Hematopoietic multipotent progenitor cell treated with erythropoietin and hydrocortisone succinate and interleukin-3 and kit ligand, for 6 days (in vitro differentiated cells): ENCODE measurements at places on chromosomes 7 and 10.
A peak's percentile ranks its signal among the peaks of the same experiment; 100 is the strongest.

GRCh38 chr7:142883571-142884285, 1.8 kb downstream of the TRPV6 start:
- DNase-seq = no peak

- DNase-seq = no peak
Measured at GRCh38 chr7:126213876-126214275, 1038.9 kb downstream of the GRM8 start.

DNA sequence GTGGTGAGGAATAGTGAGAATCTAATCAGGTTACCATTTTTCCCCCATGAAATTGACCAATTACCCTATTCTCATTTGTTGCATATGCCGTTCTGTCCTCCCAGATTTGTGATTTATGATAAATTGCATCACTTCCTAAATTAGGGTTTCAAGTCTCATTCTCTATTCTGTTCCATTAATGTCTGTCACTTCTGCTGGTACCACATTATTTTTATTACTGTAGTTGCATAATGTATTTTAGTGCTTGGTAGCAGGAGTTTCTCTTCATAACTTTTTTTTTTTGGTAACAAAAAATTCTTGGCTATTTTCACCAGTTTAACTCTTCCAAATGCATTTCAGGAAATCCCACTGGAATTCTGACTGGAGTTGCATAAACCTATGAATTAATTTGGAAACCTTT, 44.0 kb upstream of the FAM133B start:
- peak; percentile 39 for DNase-seq

GRCh38 chr7:12716134-12716681, 28.8 kb downstream of the ARL4A start:
- DNase-seq = no peak
